ENCODE measurements at places on chromosomes 6 and 20.

DNA sequence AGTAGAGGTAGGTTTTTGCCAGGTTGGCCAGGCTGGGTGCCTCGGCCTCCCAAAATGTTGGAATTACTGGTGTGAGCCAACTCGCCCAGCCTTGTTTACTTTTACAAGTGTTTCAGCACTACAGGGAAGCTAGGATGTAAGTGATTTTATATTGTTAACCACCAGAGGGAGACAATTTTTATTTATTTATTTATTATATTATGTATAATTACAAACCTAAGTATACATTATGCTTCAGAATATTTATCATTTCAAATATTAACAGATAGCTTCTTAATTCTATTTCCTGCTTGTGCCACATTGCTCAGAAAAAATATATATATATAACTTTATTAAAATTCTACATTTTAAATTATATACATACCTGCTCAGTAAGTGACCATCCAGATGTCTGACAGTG lies 9.8 kb downstream of the MMUT start:
- DNase-seq: no peak

GRCh38 chr6:36267731-36268477 lies 2.0 kb upstream of the PNPLA1 start:
- no peak for DNase-seq

DNA sequence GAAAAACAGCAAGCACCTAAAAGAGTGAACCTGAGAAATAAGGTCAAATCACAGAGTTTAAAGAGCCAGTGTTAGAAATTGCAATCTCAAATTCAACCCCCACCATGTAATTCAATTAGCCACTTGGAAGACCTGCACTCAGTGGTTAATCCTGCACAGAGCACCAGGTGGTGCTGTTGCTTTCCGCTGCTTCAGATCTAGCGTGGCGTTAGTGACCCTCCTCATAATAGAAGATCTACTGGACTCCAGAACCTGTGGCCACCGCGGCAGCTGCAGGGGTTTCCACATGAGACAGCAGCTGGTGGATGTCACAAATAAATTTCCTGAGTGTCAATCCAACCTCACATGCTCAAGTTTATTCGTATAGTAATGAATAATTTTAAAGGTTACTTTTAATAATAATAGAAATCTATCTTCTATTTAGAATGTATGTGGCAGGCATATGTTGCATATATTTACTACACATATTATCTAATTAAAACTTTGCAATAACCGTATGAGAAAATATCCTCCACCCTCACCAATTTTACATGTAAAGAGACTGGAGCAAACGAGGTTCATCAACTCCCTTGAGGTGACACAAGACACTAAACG lies 84.4 kb downstream of the SYNE1 start:
- no peak for DNase-seq

DNA sequence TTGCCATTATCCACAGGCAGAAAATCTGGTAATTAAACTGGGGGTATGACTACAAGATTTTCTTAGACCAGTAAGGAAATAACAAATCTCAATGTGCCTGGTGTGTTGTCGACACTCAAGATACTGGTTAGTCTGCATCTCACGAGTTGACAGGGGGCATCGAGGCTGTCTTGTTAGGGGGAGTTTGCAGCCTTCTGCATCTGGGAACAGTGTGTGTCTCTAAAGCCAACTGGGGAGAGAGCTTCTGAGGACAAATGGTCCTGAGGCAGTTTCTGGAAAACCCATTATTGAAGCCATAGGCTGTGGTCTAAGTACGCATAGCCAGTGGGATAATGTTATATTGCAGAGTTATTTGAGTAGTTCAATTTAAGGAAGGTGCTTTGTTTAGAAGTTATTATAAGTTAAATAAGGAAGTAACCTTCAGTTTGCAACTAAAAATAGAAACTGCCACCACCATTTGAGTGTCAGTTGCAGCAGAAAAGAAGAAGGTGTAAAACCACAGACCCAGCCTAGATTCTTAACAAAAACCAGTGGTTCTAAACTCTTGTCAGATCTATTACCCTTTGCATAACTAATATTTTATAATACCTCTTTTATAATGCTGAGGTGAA lies 15.4 kb upstream of the MAPK13 start:
- DNase-seq: no peak

DNA sequence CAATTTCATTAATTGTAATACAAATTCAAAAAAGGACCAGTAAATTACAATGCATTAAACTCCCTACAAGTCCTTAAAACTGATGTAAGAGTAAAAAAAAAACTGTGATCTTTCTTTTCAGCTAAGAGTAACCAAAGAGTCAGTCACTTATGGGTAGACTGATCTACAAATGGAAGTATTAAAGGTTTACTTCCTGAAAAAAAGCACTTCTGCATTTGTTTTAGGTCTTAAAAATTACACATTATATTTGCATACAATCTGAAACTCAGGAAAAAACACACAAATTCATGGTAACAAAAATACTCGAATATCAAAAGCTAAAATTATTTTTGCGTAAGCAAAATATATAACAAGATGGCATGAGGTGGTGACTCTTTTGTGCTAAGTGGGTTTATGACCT lies 23.5 kb downstream of the USP49 start:
- DNase-seq: no peak

- DNase-seq: no peak
Measured at GRCh38 chr6:53302678-53303360, 45.9 kb downstream of the ELOVL5 start.

DNA sequence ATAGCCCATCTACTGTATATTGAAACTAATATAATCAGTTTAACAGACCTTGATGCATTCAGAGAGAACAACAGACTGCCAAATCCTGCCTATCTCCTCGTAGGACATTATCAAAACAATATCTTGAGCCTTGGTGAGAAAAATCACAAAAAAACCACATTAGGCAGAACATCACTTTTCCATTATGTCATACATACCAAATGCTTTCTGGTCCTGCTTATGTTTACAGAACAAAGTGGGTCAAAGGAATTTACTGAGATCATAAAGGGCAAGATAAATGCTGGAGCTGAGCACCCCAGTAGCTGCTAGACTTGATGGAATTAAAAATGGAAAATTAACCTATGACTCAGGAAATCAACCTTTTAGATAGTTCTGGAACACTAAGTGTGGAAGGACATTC lies 195.3 kb upstream of the KCNK16 start:
- DNase-seq: no peak

DNA sequence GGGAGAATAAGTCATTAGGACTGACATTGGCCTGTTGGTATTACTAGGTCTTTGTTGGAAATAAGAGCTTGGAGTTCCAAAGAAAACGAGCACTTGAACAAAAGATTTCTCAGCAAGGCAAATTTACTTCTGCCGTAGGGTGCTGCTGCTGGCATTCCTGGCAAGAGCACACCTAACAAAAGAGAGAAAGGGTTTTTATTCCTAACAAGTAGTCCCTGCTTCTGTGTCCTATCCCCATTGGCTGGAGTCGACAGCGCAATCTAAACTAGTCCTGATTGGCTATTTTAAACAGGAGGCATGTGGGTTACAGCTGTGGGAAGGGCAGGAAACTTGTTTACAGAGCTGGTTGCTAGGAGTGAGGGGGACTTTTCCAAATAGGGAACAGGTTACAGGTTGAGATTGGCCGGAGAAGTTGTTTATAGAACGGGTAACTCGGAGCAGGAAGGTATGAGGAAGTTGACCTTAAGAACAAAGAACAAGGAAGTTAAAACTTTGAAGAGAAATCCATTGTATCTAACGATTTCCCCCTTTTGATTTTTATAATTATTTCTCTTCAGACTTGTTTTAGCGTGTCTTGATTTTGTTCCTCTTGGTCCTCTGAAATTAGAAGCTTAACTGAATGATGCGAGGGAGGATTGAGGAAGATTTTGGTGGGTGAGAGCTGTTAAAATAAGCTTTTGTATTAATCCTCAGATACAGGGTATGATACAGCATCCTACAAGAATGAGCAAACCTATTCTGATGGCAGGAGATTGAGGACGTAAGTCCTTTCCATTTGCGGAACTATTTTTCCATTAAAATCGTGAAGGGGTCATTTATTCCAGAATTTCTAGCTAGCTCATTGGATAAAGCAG lies 3.4 kb upstream of the ZNFX1 start:
- DNase-seq: no peak

DNA sequence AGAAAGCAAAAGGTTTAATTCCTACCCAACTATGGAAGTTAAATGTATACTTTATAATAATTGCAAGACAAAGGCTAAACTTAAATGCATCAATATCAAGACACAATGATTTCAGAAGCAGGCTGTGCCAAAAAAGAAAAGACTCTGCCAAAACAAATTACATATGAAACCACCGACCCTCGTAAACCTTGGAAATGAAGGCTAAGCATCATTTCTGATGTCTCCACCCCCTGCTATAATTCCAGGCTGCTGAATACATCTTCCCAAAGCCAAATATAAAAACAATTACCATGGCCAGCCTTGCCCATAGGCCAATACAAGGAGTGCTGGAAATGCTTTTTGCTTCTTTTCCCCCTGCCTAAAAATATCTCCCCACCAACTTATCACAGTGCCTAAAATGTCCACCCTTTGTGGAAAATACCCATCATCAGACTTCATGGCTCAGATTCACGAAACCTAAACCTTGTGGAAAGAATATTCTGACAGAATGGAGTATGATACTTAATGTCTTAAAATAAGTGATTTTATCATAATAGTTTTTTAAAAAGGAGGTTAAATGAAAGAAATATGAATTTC lies 37.4 kb downstream of the RCAN2 start:
- DNase-seq: no peak

- no peak for DNase-seq
Measured at GRCh38 chr6:155039618-155040017, 44.5 kb downstream of the TIAM2 start.

DNA sequence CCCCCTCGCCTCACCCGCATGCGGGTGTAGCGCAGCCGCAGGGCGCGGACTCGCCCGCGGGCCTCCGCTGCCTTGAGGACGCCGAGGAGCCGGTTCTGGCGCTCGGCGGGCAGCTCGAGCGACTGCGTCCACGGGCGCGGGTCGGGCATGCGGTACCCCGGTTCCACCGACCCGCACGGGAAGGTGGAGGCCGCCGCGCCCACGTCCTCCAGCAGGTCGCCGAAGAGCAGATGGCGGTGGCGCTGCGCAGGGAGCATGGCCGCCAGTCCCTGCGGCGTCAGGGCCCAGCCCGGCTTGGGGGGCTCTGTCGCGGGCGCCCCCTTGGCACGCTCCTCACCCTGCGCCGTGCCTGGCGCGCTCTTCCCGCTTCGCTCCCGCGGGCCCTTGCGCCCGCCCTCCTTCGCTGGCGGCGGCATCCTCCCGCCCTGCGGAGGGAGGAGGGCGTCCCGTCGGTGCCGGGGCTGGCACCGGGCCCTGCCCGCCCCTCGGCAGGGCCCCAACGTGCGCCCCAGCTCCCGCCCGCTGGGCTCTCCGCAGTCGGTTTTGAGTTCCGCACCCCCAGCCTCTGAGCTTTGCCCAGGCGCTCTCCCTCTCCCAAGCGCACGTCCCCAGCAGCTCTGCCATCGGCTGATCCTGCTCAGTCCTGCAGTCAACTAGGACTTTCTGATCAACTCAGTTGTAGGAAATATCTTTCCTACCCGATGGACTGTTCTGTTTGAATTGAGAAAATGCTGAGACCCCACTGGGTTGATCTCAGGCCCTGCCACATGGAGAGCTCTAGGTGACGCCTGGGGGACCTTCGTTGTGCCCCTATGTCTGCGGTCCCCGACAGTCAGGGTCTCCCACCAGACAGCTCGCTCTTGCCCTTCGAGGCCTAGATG lies at the start of gene LKAAEAR1:
LKAAEAR1 (minus strand) TSS at position 595 of the 881 bp plus-strand sequence; CDS start at position 416, 179 bp downstream.
- DNase-seq: no peak

DNA sequence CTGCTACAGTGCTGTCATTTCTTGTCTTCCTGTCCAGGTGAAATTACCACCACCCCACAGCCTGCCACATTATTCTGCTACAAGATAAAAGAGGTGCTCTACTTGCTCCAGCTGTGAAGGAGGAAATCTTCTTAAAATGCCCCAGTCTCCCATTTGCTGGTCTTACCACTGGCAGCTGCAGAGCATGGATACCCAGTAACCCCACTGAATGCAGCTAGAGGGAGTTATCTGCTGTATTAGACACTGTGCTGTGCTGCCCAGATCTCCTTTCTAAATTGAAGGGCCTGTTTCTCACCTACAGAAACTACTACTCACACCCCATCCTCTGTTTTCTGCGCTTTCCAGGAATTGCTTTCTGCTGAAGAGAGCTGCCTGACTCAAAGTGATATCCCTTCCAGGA lies 517.8 kb downstream of the PKHD1 start:
- DNase-seq: no peak

GRCh38 chr6:77231438-77232305 lies 231.6 kb downstream of the HTR1B start:
- no peak for DNase-seq

DNA sequence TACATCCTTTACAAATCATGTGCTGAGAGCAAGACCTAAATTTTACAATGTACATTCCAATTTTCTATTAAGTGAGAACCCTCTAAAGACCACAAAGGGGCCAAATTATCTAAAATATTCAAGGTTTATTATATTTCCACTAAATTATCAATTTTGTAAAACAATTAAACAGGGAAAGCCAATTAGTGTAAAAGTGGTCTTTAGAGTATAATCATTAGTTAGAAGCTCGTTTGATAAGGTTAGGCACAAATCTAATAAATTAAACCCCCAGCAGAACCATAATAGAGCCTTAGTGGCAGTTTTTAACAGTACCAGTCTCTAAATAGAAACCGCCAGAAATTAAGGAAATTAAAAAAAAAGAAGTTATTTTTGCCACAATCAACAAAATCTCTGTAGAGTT lies 249.1 kb upstream of the MANEA start:
- no peak for DNase-seq

DNA sequence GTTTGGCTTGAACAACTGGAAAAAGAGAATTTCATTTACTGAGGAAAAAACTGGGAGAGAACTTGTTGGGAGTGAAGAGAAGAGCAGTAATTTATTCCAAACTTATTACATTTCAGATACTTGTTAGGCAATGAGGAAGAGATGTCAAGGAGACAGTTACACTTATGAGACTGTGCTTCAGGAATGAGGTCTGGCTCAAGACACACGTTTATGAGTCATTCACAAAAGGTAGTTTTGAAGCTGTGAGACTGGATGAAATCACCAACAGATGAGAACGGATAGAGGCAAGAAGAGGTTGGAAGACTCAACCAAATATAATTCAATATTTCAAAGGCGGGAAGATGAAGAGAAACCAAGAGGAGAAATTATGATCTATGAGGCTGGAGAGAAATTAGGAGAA lies 70.6 kb upstream of the DEFB112 start:
- DNase-seq: no peak

GRCh38 chr6:160963651-160964050 lies 27.9 kb upstream of the MAP3K4 start:
- no peak for DNase-seq

GRCh38 chr20:15862178-15862577 lies 711.1 kb downstream of the KIF16B start:
- no peak for DNase-seq

- DNase-seq: no peak
Measured at GRCh38 chr20:40016890-40017289, 672.1 kb downstream of the MAFB start.

DNA sequence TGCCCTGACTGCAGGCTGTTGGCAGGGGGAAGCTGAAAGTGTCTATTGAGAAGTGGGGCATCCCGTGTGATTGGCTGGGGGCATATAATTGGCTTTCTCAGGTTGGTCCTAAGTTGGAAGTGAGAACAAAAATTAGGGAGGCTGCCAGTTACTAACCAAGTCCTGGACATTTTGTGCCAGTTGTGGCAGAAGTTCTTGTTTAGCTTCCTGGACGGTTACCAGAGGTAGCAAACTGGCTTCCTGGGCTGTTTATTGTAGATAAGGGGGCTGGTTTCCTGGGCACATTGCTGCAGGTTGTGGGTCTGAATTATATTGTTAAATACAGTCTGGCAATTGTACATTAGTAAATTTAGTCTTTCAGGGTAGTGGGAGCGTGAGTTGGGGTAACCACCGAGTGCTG lies 50.6 kb upstream of the SLC2A12 start:
- no peak for DNase-seq

GRCh38 chr6:160927416-160927815 lies 64.2 kb upstream of the MAP3K4 start:
- DNase-seq: no peak
